ENCODE measurements at places on chromosomes 4 and X.

DNA sequence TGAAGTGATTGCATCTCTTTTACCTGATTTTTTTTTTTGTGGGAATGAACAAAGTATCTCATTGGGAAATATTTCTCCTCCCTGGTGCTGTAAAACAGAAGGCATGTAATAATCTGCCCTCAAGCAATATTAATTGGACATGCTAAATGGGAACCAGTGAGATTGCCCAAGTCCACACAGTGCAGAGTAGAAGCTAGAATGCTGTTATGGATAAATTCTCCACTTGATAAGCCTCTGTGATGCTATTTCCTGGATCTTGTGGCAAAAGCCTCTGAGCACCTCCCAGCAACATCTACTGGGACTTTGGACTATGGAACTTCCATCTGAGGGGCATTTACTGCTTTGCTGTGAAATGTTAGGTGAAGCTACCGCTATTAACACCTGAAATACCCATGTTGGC lies 46.9 kb upstream of the YTHDC1 start:
- DNase-seq, result no peak

GRCh38 chr4:2837110-2837903 lies 6.3 kb upstream of the ADD1 start:
- no peak for DNase-seq

DNA sequence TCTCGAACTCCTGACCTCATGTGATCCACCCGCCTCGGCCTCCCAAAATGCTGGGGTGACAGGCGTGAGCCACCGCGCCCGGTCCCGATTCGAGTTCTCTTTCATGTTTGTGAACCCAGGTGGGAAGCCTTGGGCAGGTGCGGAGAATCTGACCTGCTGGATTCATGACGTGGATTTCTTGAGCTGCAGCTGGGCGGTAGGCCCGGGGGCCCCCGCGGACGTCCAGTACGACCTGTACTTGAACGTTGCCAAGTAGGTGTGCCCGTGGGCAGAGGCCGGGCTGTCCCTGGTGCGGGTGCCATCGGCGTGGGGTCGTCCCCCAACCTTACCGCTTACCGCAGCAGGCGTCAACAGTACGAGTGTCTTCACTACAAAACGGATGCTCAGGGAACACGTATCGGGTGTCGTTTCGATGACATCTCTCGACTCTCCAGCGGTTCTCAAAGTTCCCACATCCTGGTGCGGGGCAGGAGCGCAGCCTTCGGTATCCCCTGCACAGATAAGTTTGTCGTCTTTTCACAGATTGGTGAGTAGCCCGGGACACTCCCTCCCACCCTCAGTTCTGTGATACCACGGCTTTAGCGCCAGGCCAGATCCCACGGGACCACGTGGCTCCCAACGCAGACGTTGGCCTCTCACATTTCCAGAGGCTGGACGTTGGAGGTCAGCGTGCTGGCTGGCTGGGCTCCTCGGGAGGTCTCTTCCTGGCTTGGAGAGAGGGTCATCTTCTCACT lies 15.6 kb downstream of the IL3RA start:
- no peak for DNase-seq

DNA sequence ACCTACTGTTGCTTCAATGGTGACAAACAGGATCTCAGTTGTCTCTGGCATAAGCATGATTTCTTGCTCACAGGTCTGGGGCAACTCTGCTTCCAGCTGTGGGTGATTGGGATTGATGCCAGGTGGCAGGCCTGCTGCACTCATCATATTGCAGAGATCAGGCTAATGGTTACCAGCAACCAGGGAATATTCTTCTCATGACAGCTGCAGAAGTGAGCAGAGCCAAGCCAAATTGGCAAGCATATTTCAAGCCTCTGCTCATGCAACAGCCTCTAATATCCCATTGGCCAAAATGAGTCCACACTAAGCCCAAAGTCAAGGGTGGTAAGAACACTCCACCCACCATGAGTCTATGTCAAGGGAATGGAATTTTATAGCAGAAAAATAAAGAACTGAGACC lies 26.7 kb upstream of the TBC1D19 start:
- DNase-seq, result no peak

DNA sequence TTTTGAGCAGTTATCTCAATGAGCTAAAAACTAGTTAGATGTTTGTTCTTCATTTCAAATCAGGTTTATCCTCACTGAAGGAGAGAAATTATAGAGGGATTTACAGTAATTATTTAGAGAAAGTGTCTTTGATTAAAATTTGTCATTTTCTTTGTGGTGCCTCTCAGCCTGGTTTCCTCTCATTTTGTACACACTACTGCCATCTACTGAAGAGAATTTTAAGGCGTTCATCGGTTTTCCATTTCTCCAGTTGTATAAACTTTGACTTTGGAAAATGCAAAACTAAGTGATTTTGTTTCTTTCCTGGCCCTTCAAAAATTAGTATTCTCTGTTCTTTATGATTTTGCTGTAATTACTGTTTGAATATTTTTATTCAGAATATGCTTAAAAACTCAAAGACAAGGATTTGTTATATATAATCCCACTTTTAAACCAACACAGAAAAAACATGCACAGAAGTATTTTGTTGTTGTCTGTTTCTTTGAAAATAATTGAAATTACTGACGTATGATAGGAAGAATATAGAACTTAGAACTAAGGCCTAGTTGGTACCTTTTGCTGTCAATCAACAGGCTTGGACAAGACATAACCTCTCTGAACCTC lies 34.4 kb upstream of the ANXA3 start:
- DNase-seq, result no peak

- no peak for DNase-seq
Measured at GRCh38 chrX:53135581-53135980, 41.6 kb downstream of the KANTR start.

- DNase-seq, result peak; percentile 67
Measured at GRCh38 chr4:80072744-80073472, at the start of gene ANTXR2. TSS of gene ANTXR2 (minus strand) at chr4:80073229. CDS start at chr4:80072560, 669 bp downstream.

GRCh38 chrX:9864011-9864410 lies 77.8 kb downstream of the SHROOM2 start:
- no peak for DNase-seq

DNA sequence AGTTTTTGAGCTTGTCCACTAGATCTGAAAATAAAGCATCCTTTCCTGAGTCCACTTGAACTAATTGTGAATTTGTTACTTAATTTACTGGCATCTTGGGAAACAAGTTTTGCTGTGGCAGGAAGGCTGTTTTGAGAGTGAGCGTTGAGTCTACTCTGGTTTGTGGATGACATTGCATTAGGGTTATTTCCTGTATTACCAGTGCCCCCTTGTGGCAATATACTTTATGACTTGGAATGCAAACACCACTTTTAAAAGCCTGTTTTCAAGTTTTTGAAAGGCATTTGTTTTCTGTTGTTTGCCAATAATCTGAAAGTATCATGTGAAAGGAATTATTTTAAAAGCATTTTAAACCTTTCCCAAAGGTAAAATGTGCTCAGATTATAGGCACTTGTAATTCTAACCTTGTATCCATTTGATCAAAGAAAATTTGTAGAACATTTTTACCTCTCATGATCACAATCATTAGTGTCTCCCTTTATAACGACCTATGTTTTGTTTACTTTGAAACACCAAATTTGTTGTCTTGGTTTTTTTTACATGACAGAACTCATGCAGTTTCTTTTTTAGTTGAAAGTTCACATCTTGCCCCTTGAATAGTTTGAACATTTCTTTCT lies 18.0 kb upstream of the CYP2U1 start:
- no peak for DNase-seq

- no peak for DNase-seq
Measured at GRCh38 chrX:140389331-140389730, 115.5 kb downstream of the SOX3 start.

DNA sequence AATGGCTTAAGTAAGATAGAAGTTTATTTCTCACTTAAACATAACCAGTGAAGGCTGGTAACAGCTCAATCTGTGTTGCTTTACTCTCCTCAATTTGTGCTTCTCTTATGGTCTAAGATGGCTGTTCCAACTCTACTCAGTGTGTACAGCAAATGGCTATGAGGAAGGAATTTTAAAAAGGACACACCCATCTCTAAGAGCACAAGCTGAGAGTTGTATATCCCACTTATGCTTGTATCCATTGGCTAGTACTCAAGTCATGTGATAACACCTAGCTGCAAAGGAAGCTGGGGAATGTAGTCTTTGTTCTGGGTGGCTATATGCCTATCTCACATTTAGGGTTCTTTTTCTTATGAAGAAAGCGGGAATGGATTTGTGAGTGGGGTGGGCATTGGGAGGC lies 63.3 kb downstream of the GPAT3 start:
- no peak for DNase-seq

GRCh38 chrX:109760209-109760921 lies 27.3 kb upstream of the ACSL4 start:
- no peak for DNase-seq

GRCh38 chrX:48458711-48459110 lies 11.3 kb downstream of the SLC38A5 start:
- no peak for DNase-seq

DNA sequence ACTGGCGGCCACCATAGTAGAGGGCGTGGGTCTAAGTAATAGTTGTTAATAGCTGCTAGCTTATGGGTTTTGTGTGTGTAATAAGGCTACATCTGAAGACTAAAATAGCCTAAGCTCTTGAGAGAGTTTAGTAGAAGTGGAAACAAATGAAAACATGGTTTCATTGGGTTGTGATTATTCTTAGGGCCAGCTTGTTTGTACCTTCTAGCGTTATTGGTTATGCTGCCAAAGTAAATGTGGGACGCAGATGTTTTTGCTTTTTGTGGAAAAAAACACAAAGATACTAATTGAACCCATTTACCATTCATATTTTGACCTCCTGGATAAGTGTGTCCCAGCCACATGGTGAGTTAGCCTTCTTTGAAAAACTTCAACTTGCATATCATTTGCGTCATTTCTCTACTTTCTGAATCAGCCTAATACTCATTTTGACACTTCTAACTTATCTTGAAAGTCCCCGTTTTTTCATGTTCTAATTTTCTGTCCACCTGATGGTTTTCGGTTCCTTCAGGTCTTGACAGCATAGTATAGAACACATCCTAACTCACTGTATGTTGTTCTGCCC lies 305.3 kb downstream of the FRMPD4 start:
- peak; percentile 36 for DNase-seq

GRCh38 chrX:10047631-10048030 lies 80.5 kb downstream of the CLDN34 start:
- DNase-seq, result no peak
